ENCODE measurements at places on chromosomes 1 and 21.

GRCh38 chr21:35048706-35049617 lies at the start of gene RUNX1:
Gene RUNX1, minus strand, starts transcription at chr21:35049302.
- DNase-seq: no peak

DNA sequence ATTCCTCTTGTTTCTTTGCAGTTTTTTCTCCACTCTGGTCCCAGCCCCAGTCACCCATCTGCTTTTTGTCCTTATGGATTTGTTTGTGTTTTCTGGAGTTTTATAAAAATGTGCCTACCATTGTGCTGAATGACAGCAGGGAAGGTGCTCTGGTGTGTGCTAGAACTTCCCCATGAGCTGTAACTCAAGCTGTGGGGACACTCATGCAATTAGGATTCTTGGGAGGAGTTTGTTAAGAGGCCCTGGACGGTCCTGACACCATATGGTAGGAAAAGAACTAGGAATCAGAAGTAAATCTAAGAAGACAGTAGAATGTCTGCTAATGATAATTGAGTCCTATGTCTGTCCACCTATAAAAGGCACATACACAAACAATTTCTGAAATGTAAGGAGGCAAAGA lies 27.4 kb downstream of the URB2 start:
- no peak for DNase-seq

GRCh38 chr1:183022202-183023145 lies 746 bp upstream of the LAMC1 start:
- peak; percentile 58 for DNase-seq

GRCh38 chr21:36747041-36747814 lies 48.3 kb downstream of the SIM2 start:
- no peak for DNase-seq

GRCh38 chr1:17853241-17853935 lies 98.3 kb downstream of the ACTL8 start:
- no peak for DNase-seq

- DNase-seq: no peak
These were observed 642 bp downstream of the MLLT11 start for GRCh38 chr1:151060657-151061421.

GRCh38 chr1:19656134-19656779 lies 8.4 kb upstream of the HTR6 start:
- DNase-seq: no peak

DNA sequence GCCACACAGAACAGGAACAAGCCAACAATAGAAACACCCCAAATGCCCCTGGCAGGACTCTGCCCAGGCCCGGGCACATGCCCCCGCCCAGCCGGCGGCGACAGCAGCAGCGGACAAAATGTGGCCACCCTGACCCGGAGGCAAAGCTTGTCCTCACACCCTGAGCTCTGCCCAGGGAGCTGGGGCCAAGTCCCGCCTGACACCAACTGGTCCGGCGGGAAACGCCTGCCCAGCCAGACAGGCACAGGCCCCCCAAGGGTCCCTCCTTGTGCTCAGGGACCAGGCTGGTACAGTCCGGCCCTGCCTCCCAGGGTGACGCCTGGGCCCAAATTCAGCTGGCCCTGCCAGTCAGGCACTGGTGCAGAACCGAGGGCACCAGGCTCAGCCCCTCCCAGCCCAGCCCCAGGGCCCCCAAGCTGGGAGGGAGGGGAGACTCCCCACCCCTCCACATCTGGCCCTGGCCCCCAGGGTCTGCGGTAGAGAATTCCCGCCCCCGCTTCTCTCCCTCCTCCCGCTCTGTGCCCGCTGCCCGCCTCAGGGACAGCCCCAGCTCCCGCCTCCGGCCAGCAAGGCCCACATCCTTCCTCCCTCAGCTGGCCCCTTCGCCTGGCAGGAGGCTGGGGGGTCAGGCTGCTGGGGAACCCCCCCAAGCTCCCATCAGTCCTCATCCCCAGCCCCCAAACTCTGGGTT lies 2.0 kb downstream of the AHDC1 start:
- no peak for DNase-seq

GRCh38 chr1:187871177-187871845 lies 1042.6 kb downstream of the PLA2G4A start:
- DNase-seq: no peak

GRCh38 chr1:209491897-209492296 lies 91.6 kb upstream of the CAMK1G start:
- no peak for DNase-seq

DNA sequence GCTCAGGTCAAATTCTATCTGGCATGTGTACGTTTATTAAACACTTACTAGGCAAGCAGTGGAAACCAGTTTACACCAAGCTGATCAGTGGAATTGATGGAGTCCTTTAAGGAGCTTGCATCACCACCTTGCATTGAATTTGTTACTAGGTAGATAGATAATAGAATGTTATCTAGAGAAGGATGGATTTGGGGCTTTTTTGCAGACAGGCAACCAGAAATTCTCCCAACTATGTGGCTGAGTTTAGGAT lies 44.9 kb downstream of the HHAT start:
- DNase-seq: no peak

- no peak for DNase-seq
These were observed 16.3 kb upstream of the NUP210L start for GRCh38 chr1:154171223-154171583.

- DNase-seq: no peak
These were observed 88.6 kb downstream of the RIPK4 start for GRCh38 chr21:41678016-41678923.

DNA sequence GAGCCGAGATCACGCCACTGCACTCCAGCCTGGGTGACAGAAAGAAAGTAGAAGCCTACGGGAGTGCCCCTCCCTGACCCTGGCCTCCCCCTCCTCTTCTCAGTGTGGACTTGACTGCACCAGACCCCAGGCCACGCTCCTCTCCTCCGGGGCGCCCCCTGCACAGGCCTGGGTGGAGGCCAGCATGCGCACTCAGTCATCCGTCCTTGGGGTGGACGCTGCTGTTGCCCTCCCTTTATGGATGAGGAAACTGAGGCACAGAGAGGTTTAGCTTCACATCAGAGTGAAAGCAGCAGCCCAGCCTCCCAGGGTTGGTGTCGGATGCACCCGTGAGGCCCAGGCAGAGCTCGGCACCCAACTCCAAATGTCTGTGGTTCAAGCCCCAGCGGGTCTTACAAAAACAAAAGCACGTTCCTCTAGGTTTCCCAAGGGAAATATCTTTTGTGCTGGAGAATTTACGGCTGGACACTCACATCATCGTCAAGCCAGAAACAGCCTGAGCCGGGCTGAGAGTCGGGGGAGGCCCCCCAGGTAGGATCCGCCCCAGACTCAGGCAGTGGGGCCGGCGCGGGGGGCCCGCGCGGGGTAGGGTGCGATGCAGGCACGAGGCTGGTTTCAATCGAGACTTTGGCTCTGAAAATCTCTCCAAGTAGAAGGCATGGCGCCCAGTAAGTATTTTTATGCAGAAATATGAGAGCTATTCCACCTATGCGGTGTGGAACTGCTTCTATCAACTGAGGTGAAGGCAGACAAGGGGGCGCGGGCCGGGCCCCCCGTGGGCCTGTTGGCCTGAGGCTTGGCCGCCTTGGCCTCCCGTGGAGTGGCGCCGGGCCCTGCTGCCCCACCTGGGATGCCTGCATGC lies 36.6 kb downstream of the MORN1 start:
- DNase-seq: no peak

GRCh38 chr1:215957663-215958062 lies 390.6 kb downstream of the KCTD3 start:
- peak; percentile 20 for DNase-seq

DNA sequence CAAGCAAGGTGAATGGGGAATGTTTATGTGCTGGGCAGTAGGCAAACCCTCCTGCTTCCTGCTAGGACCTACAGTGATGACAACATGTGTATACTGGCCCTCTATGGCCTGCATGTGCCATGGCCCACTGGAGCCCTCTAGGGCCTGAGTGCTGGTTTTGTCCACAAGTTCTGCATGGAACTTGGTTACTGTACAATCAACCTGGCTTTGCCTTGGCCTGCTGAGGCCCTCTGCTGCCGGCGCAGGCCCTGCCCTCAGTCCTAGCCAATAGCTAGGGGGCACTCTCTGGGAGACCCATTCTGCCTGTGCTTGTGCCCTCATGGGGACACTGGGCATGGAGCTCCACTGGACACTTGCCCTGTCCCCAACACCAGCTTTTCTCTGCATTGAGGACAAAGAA lies 138.6 kb upstream of the NGF start:
- DNase-seq: no peak

GRCh38 chr1:218938259-218938658 lies 235.4 kb upstream of the LYPLAL1 start:
- DNase-seq: no peak

DNA sequence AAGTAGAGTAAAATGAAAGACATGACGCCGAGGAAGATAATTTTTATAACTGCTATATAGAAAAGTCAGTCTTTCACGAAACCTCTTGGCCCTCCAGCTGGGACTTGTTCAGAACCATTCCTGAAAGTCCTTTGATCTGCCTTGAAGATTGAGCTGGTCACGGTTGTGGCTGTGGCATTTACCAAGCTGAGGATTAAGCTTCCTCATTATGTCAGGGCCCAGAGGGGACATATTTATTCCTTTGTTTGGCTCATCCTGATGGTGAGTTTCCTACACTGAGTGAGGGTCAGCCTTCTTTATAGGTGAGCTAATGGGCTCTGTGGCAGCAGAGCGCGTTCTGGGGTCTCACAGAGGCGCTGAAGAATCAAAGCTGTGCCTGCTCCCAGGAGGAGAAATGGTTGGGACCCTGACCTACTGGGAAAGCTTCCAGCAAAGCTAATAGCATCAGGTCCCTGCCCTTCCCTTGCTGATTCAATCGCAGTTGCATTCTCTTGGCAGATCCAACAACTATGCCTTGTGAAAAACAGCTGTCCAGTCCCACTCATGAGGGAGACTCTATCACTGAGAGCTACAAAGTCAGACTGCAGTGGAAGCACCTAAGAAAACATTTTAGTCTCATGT lies 43.2 kb upstream of the PBX1 start:
- DNase-seq: no peak

- DNase-seq: no peak
These were observed 21.0 kb upstream of the PARP1 start for GRCh38 chr1:226428791-226429461.

GRCh38 chr1:228017356-228018124 lies 10.7 kb downstream of the WNT3A start:
- DNase-seq: no peak

GRCh38 chr1:42940851-42941639 lies 17.6 kb downstream of the SLC2A1 start:
- no peak for DNase-seq

GRCh38 chr1:68459796-68460195 lies 10.0 kb upstream of the RPE65 start:
- no peak for DNase-seq

DNA sequence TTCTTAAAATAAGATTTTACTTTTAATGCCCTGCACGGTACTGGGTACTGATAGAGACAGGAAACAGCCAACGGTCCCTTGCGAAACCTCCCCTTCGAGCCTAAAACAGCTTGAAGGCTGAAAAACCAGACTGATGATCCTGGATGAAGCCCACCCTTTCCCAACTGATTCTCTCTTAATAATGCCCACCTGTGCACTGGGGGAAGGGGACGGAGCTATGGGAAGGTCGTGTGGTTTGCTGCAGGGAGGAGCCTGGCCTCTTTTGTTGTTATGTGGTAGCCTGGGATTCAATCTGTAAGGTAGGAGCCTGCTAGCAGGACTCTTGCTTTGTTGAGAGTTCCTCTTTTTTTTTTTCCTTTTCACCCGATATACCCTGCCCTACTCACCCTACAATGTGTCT lies 25.6 kb downstream of the SAMSN1 start:
- no peak for DNase-seq

GRCh38 chr1:180262628-180263488 lies 32.8 kb downstream of the LHX4 start:
- DNase-seq: no peak

GRCh38 chr1:29830383-29830782 lies 594.1 kb downstream of the PTPRU start:
- no peak for DNase-seq

DNA sequence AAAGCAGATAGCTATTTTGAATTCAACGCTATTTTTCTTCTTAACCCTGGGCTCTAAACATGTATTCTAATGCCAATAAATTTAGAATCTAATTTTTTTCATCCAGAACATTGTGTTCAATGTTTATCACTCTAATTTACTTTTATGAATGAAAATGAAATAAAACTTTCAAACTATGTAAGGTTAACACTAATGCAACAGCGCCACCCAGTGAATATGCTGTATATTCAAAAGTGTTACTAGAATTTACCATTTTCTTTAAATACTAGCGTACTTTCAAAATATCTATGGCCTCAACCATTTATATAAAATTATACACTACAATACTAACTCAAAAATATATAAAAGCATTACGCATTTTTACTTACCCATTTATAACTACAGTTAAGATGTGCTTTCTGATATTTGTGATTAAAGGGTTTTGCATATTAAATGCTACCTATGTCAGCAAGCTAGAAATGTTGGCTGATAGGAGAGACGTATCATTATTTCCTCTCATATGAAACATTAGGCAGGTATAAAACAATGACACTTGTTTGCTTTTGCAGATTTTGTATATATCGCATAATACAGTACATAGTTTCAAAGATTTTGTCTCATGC lies 5.9 kb upstream of the NUF2 start:
- DNase-seq: peak; percentile 12
